ENCODE measurements at places on chromosomes 7 and 10.

DNA sequence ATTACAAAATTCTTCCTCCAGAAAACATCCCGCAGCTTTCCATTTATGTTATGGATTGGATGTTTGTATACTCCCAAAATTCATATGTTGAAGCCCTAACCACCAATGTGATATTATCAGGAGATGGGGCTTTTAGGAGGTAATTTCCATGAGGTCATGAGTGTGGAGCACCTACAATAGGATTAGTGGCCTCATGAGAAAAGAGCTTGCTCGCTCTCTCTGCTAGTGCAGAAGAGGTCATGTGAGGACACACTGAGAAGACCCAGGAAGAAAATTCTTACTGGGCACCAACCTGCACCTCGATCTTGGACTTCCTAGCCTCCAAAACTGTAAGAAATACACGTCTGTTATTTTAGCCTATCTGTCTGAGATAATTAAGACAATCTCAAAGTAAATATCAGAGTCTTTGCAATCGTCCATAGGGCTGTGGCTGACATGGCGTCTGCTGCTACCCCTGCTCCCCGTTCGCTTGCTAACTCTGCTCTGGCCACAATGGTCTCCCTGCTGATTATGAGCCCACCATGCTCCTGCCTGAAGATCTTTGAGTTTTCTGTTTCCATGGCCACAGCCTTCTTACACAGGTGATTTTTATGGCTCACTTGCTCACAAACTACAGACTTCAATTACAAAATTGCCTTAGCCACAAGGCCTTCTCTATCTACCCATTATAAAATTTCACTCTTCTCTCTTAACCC, 333.3 kb downstream of the CACNA2D1 start:
- DNase-seq: no peak

- DNase-seq: no peak
These were observed 743 bp downstream of the OR2A5 start for GRCh38 chr7:144049491-144049890.

DNA sequence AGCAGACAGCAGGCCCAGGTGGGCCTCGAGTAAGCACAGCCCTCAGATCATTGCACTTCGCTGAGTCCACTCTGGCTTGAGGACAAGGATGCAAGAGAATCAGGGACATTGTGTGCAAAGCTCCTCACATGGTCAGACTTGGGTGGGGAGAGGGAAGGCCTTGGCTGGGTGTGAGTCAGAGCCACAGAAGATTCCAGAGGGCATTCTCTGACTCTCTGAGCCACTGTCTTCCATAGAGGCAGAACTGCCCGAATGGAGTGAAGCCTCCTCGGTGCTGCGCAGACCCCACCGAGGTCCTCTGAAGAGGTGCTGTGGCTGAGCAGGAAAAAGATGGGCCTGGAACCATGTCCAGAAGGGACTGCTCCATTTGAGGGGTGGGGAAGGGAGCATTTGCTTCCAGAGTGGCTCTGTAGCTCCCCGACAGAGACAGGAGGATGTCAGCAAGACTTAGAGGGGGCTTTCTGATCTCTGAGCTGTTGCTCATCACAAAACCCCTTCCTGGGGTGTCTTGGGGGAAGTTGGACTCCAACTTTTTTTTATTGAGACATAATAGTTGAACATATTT, 120.8 kb downstream of the PTPN20 start:
- no peak for DNase-seq

GRCh38 chr10:35711615-35712411, 69.7 kb upstream of the FZD8 start:
- DNase-seq: no peak

- no peak for DNase-seq
These were observed 725.3 kb upstream of the FZD8 start for GRCh38 chr10:36367362-36367761.

- DNase-seq: peak; percentile 21
These were observed 707 bp upstream of the C1GALT1 start for GRCh38 chr7:7181519-7182155.

DNA sequence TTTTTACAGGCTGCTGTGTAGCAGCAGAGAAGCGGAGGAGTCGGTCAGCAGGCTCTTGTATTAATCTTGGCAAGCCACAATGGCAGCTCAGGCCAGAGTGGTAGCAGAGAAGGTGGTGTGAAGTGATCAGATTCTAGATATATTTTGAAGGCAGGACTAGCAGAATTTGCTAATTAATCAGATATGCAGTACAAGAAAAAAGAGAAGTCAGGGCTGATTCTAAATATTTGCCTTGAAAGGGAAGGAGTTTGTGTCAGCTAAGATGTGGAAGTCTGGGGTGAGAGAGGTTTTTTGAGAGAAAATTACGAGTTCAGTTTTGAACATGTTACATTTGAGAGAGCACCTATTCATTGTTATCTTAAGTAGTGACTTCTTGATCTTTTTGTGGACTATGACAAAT, 176.3 kb downstream of the WNT2 start:
- no peak for DNase-seq

GRCh38 chr7:80593869-80594586, 44.4 kb upstream of the CD36 start:
- DNase-seq: no peak

DNA sequence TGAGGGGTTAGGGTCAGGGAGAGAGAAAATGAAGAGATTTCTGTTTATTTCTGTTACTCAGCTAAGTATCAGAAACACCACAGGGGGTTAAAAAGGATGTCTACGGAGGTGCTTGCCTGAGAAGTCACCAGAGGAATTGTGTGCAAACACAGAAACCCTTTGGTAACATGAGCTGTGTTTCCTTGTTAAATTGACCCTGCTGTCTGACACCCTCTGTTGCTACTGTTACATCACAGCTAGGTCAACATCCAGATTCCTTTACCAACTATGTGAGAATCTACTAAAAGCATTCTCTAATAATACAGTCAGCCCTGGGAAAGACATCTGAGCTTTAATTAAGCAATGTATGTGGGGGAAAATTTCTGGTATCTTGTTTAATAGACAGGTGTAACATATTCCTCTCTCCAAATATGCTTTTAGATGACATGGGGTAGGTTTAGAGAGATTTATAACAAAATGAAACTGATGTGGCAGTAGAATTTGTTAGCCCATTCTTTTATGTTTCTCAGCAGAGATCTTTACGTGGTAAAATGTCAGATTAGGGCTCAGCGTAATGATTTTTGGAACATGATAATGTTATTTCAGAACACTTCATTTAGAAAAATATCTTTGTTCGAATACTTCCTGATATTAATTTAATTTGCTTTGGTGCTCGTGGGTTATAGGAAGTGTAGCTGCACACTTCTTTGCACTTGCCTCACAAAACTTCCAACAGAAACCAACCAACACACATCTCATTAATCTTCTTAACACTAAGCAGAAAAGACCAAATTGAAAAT, 168.0 kb upstream of the AHR start:
- DNase-seq: no peak

DNA sequence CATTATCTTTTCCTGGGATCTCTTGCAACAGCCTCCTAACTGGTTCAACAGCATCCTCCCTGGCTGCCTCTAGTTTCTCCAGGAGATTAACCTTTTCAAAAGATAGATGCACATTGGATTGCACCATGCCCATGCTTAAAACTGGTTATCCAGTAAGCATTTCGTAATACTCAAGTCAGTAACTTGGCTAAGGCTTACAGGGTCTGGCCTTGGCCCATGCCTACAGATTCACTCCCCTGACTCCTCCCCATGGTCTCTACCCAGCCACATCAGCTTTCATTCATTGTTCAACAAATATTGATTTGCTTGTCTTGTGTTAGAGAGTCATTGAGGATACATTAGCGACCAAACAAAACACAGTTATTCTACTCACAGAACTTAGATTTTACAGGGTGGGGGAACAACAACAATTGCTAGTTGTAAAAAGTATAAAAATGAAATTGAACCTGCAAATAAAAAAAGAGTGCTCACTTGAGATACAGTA, 1.8 kb upstream of the KIF20B start:
- no peak for DNase-seq

GRCh38 chr10:72226418-72227027, 10.4 kb upstream of the ASCC1 start:
- no peak for DNase-seq

GRCh38 chr7:95684505-95684904, 87.8 kb upstream of the DYNC1I1 start:
- DNase-seq: no peak

- DNase-seq: no peak
These were observed 71.9 kb downstream of the ELFN1 start for GRCh38 chr7:1741751-1742554.

DNA sequence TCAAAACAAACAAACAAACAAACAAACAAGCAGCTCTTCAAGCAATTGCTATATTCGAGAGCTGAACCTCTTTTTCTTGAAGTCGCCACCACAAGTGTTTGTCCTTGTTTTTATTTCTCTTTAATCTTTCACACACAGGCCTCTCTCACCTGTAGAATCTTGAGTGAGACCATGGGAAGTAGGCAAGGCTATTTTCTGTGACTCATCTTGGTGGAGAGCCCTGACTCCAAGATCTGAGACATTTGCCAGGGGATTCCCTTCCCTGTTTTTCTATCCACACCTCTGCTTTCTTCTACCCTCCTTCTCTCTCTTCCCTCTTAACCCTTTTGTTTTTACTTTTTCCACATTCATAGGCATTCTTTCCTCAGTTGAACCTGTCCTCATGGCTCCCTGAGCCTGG, 8.0 kb upstream of the TAS2R60 start:
- DNase-seq: no peak

- peak; percentile 67 for DNase-seq
These were observed 21.9 kb downstream of the PDCD4 start for GRCh38 chr10:110893559-110894179.

- DNase-seq: no peak
These were observed 203.6 kb upstream of the MKLN1 start for GRCh38 chr7:131124001-131124629.

GRCh38 chr7:99619571-99620130, 2.9 kb downstream of the ZSCAN25 start:
- no peak for DNase-seq

Data from NCI-H1694 treated with DMSO at 0.1 percent for 48 hours (cell line).